ENCODE measurements at places on chromosomes 3 and 15. TPM values are rescaled to one million over a fixed set of nuclear protein-coding genes. Genes with fewer than 3 reads are reported as not detected.

The GOLGA6L9 gene
- 1.1 TPM for total RNA-seq

The FANCD2OS gene
- not detected for total RNA-seq

The MEIS2 gene
- total RNA-seq, result 50.3 TPM

The VEPH1 gene
- total RNA-seq, result 130 TPM

The FAM43A gene
- 3.1 TPM for total RNA-seq

The MEX3B gene
- 6.7 TPM for total RNA-seq

The PGBD4 gene
- total RNA-seq, result 1.9 TPM

The RAB6B gene
- total RNA-seq, result 0.28 TPM
